ENCODE measurements at places on chromosomes 12 and 14. TPM values are rescaled to one million over a fixed set of nuclear protein-coding genes. Genes with fewer than 3 reads are reported as not detected.

KRT79 gene
- not detected for total RNA-seq

ATL1 gene
- total RNA-seq, result 10.7 TPM

TAS2R42 gene
- total RNA-seq, result not detected

FANCM gene
- 13.9 TPM for total RNA-seq

ARMH4 gene
- total RNA-seq, result 4.2 TPM
